ENCODE measurements at places on chromosomes 6 and 20.

DNA sequence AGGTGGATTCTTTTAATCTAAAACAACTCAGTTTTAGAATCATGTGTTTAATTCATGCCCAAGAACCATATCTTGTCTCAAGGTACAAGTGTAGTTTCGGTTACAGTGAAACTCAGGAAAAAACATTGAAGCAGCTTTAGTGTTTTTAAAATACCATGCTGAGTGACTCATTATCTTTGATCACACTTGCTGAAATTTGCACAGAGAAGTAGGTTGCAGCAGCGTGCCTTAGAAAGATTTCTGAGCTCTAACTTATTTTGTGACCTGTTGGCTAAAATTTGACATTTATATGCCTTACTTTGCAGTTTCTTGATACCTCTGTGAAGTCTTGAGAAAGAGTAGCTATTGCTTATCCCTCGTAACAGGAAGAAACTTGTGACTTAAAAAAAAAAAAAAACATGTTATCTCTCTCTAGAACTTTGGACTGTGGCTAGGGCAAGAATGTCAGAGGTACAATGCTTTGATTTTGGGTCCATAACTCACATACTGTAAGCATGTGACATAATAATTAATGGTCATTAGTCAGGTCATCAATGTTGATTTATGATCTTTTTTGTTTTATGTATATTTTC lies 34.5 kb upstream of the FUCA2 start:
- peaks cover 4% of the 10 kb centered on the region for H3K4me1 ChIP-seq
- H3K36me3 ChIP-seq: no peaks in the 10 kb centered on the region
- H3K27ac ChIP-seq: no peak overlapping the region
- no peaks in the 10 kb centered on the region for H3K27me3 ChIP-seq
- no peak for DNase-seq

DNA sequence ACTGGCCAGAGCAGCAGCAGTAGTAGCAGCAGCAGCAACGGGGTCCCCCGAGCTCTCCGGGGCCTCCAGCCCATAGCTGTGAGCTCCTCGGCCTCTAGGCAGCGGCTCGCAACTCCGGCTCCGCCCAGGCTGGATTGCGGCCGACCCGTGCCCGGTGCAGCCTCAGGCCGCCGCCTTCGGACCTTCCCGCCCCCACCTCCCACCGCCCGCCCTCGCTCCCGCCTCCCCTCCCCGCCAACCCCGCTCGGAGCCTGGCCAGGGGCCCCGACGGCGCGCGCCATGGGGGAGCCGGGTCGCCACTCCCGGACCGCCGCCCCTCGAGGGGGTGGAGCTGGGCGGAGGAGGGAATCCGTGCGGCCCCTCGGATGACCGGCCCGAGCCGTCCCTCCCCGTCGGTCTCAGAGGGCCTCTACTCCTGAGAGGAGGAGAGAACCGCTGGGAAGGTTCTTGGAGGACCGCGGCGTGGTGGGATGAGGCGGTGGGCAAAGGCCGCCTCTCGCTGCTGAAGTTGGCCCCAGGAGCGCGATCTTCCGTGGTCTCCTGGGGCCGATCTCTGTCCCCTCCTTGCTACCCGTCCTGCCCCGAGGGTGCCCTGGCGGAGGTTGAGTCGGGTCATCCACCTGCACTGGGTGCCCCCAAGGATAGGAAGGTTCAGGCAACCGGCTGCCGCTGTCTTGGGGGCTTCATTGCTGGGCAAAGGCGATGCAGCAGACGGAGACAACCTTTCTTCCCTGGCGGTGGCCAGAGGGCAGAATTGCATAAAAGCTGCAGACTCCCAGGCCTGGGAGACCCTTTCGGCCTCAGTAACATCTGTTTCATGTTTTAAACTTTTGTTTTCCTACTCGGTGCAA lies at the start of gene ADAM33:
TSS of gene ADAM33 (minus strand) at position 80 of the 851 bp plus-strand sequence. CDS start at position 74, 6 bp downstream.
- peak within 1 kb of the TSS; percentile 74 for H3K4me3 ChIP-seq
- H3K4me1 ChIP-seq: peaks cover 27% of the 10 kb centered on the region
- DNase-seq: peak; percentile 66
- H3K36me3 ChIP-seq: no peaks in the 10 kb centered on the region
- peaks cover 33% of the 10 kb centered on the region for H3K27me3 ChIP-seq

- no peak overlapping the region for H3K27ac ChIP-seq
- no peaks in the 10 kb centered on the region for H3K36me3 ChIP-seq
- H3K27me3 ChIP-seq: no peaks in the 10 kb centered on the region
- H3K4me1 ChIP-seq: peaks cover 5% of the 10 kb centered on the region
- peak overlapping the region; percentile 67 for H3K4me3 ChIP-seq
Measured at GRCh38 chr20:37344506-37345338, 1.2 kb upstream of the SRC start.

DNA sequence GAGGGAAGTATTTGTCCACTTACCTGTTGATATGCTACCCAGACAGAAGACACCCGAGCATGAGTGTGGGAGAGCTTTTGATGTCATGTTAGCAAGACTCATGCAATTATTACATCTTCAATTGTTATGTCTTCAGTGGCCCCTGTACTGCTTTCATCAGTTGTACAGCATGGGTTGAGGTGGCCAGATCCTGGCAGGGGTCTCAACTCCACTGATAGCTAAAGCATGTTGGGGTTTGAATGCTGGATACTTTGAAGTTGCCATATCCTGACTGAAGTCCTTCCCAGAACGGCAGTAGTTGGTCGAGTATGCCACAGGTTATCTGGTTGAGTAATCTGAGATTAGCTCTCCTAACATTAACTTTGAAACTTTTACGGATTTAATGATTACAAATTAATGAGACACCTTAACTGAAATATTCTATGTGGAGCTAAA lies 46.7 kb downstream of the LRRN4 start:
- peak overlapping the region; percentile 97 for H3K4me3 ChIP-seq
- no peaks in the 10 kb centered on the region for H3K27me3 ChIP-seq
- peaks cover 14% of the 10 kb centered on the region for H3K4me1 ChIP-seq
- H3K27ac ChIP-seq: no peak overlapping the region
- H3K36me3 ChIP-seq: peaks cover 11% of the 10 kb centered on the region

GRCh38 chr6:151804585-151805285 lies 2.7 kb upstream of the ESR1 start:
- H3K27me3 ChIP-seq: peaks cover 45% of the 10 kb centered on the region
- H3K4me3 ChIP-seq: no peak overlapping the region
- no peaks in the 10 kb centered on the region for H3K36me3 ChIP-seq
- no peak for DNase-seq
- peaks cover 10% of the 10 kb centered on the region for H3K4me1 ChIP-seq
- H3K27ac ChIP-seq: no peak overlapping the region

DNA sequence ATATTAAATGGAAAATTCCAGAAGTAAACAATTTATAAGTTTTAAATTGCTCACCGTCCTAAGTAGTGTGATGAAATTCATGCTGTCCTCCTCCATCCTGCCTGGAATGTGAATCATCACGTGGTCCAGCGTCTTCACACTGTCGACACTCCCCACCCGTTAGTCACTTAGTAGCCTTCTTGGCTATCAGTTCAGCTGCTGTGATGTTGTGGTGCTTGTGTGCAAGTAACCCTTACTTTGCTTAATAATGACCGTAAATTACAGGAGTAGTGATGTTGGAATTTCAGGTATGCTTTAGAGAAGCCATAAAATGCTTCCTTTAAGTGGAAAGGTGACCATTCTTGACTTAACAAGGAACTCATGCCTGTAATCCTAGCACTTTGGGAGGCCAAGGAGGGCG lies 25.2 kb downstream of the RIOK1 start:
- DNase-seq: peak; percentile 11
- no peaks in the 10 kb centered on the region for H3K4me1 ChIP-seq
- no peaks in the 10 kb centered on the region for H3K27me3 ChIP-seq
- peaks cover 66% of the 10 kb centered on the region for H3K36me3 ChIP-seq
- no peak overlapping the region for H3K27ac ChIP-seq

GRCh38 chr6:139448998-139449610 lies 74.7 kb upstream of the CITED2 start:
- H3K36me3 ChIP-seq: no peaks in the 10 kb centered on the region
- no peak overlapping the region for H3K27ac ChIP-seq
- no peak for DNase-seq
- no peaks in the 10 kb centered on the region for H3K27me3 ChIP-seq
- no peak overlapping the region for H3K4me3 ChIP-seq

DNA sequence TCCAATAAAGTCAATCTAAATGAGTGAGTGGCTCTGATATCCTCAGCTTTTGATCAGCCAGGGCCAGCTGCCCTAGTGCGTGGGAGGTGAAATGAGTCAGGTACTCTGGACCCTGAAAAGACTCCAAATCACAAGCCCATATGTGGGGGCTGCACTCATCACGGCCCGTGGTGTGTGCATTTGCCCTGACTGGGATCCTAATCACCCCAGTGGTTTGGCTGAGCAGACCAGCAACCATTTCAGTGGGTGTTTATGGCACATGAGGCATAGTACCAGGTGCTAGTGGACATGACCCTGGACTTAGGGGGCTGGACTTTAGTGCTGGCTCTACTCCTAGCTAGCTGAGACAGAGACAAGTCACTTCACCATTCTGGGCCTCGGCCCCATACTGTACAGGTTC lies 39.4 kb downstream of the SCML4 start:
- no peaks in the 10 kb centered on the region for H3K27me3 ChIP-seq
- no peak overlapping the region for H3K27ac ChIP-seq
- no peak overlapping the region for H3K4me3 ChIP-seq
- no peaks in the 10 kb centered on the region for H3K4me1 ChIP-seq
- no peaks in the 10 kb centered on the region for H3K36me3 ChIP-seq

DNA sequence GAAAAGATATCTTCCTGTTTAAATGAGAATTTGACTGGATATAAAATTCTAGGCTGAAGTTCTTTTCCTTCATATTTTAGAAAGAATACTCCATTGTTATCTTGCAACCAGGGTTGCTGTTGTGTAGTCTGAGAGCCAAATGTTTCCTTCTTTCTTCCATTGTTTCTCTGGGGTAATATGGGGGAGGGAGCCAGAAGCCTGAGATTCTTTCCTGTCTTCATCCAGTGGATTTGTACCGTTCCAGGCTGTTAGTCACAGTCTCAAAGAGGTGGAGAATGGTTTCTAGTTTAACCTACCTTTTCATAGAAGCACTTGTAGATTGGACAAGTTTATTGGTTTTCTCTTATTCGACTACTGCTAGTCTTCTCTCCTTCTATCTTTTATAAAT lies 6.1 kb upstream of the ULBP3 start:
- peaks cover under 1% of the 10 kb centered on the region for H3K27me3 ChIP-seq
- H3K4me3 ChIP-seq: no peak overlapping the region
- H3K4me1 ChIP-seq: no peaks in the 10 kb centered on the region

- no peaks in the 10 kb centered on the region for H3K36me3 ChIP-seq
- no peak overlapping the region for H3K27ac ChIP-seq
- H3K4me3 ChIP-seq: no peak overlapping the region
- H3K27me3 ChIP-seq: no peaks in the 10 kb centered on the region
- no peak for DNase-seq
- peaks cover 13% of the 10 kb centered on the region for H3K4me1 ChIP-seq
Measured at GRCh38 chr6:151385177-151385576, 6.2 kb downstream of the ZBTB2 start.

- no peaks in the 10 kb centered on the region for H3K27me3 ChIP-seq
- DNase-seq: no peak
- no peak overlapping the region for H3K4me3 ChIP-seq
- H3K27ac ChIP-seq: no peak overlapping the region
Measured at GRCh38 chr6:135994857-135995544, 143.5 kb downstream of the PDE7B start.

- no peak overlapping the region for H3K27ac ChIP-seq
- H3K27me3 ChIP-seq: no peaks in the 10 kb centered on the region
- no peak overlapping the region for H3K4me3 ChIP-seq
- no peaks in the 10 kb centered on the region for H3K4me1 ChIP-seq
- H3K36me3 ChIP-seq: no peaks in the 10 kb centered on the region
Measured at GRCh38 chr6:37551446-37551845, 51.8 kb upstream of the CCDC167 start.

DNA sequence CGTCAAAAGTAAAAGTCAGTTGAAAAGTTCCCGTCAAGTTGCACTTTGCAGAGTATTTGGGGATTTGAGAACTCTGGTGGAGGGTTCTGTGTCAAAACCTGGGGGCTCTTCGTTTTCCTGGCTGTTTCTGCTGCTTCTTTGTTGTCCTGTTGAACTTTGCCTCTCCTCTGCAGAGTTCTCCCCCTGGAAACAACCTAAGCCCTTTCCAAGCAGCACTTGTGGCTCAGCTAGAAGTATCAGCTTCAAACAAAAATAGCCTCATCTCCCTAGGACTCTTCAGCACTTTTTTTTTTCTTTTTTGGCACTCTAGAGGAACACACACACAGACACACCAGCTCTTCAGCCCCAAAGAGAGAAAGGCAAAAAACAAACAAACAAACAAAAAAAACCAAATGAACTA lies at the start of gene TRDN:
TSS of gene TRDN (minus strand) at position 169 of the 400 bp plus-strand sequence. CDS start 175 bp downstream, outside the sequence.
- H3K27ac ChIP-seq: 0 out of 2 replicates have a peak within 1 kb of the TSS, but pooled peaks have one; percentile 5
- H3K36me3 ChIP-seq: no peaks in the 10 kb centered on the region
- H3K4me1 ChIP-seq: peaks cover 5% of the 10 kb centered on the region
- DNase-seq: peak; percentile 7
- no peaks in the 10 kb centered on the region for H3K27me3 ChIP-seq

- no peaks in the 10 kb centered on the region for H3K36me3 ChIP-seq
- peak overlapping the region; percentile 84 for H3K4me3 ChIP-seq
- no peak overlapping the region for H3K27ac ChIP-seq
- H3K27me3 ChIP-seq: peaks cover 14% of the 10 kb centered on the region
- H3K4me1 ChIP-seq: peaks cover 10% of the 10 kb centered on the region
Measured at GRCh38 chr6:142942805-142943227, 2.2 kb downstream of the HIVEP2 start.

- no peaks in the 10 kb centered on the region for H3K27me3 ChIP-seq
- DNase-seq: peak; percentile 98
- H3K36me3 ChIP-seq: no peaks in the 10 kb centered on the region
Measured at GRCh38 chr6:13422681-13423221, 64.6 kb downstream of the GFOD1 start.

DNA sequence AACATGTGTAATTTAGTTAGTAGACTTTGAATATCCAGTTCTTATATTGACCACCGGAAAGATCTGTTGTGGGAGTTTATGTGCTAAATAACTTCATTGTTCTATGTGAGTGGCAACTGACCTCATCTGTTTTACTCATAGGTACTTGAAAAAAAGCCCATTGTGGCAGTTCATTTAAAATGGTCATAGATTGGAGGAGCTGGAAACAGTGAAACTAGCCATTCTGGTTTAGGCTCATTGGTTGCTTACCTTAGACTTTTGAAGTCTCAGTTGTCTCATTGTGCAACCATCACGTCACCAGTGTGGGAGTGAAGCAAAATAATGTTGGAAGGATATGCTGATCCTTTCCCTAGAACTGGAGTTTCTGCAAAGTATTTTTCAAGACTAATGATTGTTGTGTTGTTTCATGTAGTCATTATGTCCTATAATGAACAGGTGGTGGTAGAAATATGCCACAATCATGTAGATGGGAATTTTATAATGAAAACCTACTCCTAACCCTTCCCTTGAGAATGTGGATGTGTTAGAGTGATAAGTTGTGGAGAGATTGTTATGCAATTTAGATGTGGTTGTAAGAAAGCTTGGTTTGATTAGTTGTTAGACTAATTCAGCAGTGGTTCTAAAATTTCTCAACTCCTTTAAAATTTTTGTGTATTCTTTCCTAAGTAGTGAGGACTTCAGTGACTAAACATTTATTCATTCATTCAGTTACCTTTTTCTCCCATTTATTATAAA lies 18.3 kb downstream of the DSP start:
- H3K27me3 ChIP-seq: no peaks in the 10 kb centered on the region
- H3K4me1 ChIP-seq: no peaks in the 10 kb centered on the region
- H3K36me3 ChIP-seq: peaks cover 7% of the 10 kb centered on the region
- no peak for DNase-seq
- no peak overlapping the region for H3K4me3 ChIP-seq

All from GM23338 (cell line).